ENCODE measurements at places on chromosomes 6 and 20. TPM values are rescaled to one million over a fixed set of nuclear protein-coding genes. Genes with fewer than 3 reads are reported as not detected.
A peak's percentile ranks its signal among the peaks of the same experiment; 100 is the strongest.

Gene NT5DC1
- 6.3 TPM for total RNA-seq

GRCh38 chr6:45587229-45588060, 209.7 kb upstream of the SUPT3H start:
- no peak for DNase-seq
- no peak overlapping the region for H3K27ac ChIP-seq
- H3K4me1 ChIP-seq: peaks cover 25% of the 10 kb centered on the region
- no peaks in the 10 kb centered on the region for H3K27me3 ChIP-seq

DNA sequence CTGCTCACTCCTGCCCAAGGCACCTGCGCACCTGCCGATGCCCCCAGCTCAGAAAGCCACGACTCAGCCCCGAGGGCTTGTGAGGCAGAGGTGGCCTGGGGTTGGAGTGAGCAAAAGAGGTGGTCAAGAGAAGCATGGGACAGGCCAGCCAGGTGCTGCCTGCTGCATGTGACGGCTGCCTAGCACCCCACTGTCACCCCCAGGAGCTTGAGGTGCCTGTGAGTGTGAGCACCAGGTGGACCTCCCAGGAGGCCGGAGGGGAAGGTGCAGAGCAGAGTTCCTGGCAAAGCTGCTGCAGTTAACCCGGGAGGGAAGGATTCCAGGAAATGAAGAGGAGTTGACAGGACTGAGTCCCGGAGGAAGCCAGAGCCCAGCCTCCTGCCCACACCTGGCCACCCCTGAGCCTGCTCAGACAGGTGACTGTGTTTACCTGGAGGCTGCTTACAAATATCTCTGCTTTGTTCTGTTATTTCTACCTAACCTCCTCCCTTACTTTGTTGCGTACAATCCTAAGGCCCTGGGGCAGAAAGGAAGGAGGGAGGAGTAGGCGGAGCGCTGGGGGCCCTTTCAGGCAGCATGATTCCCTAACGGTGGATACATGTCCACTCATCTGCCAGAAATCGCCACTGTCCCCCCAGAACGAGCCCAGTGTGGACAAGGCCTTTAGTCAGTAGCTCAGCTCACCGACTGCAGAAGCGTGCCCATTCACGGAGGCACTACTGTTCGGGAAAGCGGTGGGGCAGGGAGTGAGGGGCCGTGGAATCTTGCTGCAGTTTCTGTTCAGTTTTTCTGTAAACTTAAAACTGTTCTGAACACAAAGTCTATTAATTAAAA, 87.5 kb upstream of the MPC1 start:
- no peak for DNase-seq
- no peaks in the 10 kb centered on the region for H3K36me3 ChIP-seq
- H3K27ac ChIP-seq: no peak overlapping the region
- H3K27me3 ChIP-seq: no peaks in the 10 kb centered on the region
- no peaks in the 10 kb centered on the region for H3K4me1 ChIP-seq

Gene LTB
- 0.66 TPM for total RNA-seq

DNA sequence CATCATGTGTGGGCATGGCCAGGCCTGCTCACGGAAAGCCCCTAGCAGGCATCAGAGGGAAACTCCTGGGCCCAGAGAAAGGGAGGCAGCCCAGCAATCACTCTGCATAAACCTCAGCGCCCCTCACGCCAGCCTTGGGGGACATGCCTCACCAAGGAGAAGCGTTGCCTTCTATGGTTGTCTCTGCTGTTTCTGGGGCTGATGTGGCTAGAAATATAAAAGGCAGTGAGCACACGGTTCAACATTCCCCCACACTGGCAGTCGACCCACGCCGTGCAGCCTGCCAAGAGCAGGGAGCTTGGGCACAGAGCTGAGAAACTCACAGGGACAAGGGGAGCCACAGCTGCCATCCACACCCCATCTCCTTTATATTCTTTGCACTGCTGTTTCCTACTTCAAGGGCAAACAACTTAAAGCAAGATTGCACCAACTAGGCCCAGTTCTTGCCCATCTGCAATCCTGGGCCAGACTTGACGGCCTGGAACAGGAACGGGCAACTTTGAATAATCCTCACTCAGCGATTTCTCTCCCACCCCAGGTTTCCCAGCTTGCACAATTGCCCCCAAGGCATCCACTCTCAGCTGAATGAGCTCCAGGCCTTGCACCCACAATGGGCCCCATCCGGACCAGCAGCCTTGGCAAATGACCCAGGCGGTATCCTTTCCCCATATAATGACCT, 35.5 kb upstream of the FOXC1 start:
- DNase-seq: no peak
- peak overlapping the region; percentile 48 for H3K27ac ChIP-seq
- no peak overlapping the region for H3K4me3 ChIP-seq
- peaks cover 16% of the 10 kb centered on the region for H3K4me1 ChIP-seq

Gene SLPI
- total RNA-seq: 1,637 TPM

DNA sequence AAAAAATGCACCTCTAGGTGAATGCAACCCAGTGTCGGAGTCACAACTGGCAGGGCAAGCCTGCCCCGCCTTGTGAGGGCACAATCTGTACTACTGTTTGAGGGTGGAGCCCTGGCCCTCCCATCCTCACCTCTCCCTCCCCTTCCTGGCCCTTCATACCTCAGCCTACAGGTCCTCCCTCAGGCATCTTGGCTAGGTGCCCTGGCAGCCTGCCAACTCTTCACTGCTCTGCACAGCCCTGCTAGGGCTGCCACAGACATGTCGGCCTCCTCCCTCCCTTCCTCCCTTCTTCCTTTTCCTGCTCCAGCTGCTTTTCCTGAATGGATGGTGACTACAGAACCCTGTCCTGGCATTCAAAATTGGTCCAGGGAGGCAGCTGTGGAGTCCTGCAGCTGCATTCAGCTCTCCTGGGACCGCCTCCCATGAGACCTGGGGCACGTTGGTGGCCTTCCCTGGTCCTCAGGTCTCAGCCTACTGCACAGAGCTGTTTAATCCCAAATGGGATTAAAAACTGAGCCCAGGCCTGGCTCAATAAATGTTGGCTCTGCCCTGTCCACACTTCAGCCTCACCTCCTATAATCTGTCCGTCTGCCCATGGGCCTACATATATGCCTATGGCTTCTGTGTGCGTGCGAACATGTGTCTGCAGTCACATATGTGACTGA, 52.7 kb downstream of the CDH22 start:
- no peak overlapping the region for H3K27ac ChIP-seq
- H3K4me3 ChIP-seq: no peak overlapping the region
- H3K36me3 ChIP-seq: no peaks in the 10 kb centered on the region

DNA sequence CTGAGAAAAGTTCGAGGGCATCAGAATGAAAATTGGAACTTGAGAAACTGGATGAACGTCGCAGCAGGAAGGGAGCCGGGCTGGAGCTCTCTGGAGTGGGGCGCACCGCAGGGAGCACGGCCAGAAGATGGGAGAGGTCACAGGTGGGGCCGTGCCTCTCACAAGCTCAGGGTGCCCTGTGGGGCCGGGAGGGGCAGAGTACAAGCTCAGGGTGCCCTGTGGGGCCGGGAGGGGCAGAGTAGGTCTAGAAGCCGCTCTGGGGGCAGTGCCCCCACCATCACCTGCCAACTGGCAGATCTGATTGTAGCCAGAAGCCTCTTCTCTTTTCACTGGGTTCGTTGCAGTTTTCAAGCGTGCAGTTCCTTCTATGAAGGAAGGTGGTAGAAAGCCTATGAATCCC, 61.1 kb upstream of the SNX9 start:
- H3K4me1 ChIP-seq: peaks cover 69% of the 10 kb centered on the region
- DNase-seq: no peak
- H3K27me3 ChIP-seq: no peaks in the 10 kb centered on the region
- no peak overlapping the region for H3K4me3 ChIP-seq
- H3K36me3 ChIP-seq: no peaks in the 10 kb centered on the region

Gene PACRG
- not detected for total RNA-seq

GRCh38 chr20:55173601-55174000, 698.2 kb downstream of the DOK5 start:
- no peak for DNase-seq
- H3K27me3 ChIP-seq: no peaks in the 10 kb centered on the region
- H3K4me3 ChIP-seq: no peak overlapping the region

DNA sequence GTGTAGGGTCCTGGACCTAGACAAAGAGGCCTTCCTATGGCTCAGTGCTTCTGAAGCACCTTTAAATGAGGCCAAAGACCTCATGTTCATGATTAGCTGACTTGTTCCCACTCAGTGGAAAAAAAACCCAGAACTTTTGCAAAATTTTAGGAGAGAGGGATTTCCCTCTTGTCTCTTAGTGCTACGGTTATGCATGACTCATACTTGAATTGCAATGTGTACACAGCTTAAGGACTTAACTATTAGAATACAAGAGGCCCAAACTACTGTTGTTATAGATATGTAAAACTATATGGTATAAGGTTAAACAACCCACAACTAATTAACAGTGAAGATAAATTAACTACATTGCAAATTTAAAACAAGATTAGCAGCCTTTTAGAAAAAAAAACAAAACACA, 32.3 kb upstream of the HLA-A start:
- no peak overlapping the region for H3K27ac ChIP-seq
- H3K36me3 ChIP-seq: no peaks in the 10 kb centered on the region
- H3K4me1 ChIP-seq: peaks cover 3% of the 10 kb centered on the region
- H3K27me3 ChIP-seq: no peaks in the 10 kb centered on the region

- DNase-seq: no peak
- H3K27ac ChIP-seq: no peak overlapping the region
- no peaks in the 10 kb centered on the region for H3K36me3 ChIP-seq
- H3K4me3 ChIP-seq: no peak overlapping the region
Measured at GRCh38 chr6:150579611-150580010, 20.1 kb upstream of the PLEKHG1 start.

GRCh38 chr6:157688275-157688959, 134.6 kb upstream of the SNX9 start:
- no peaks in the 10 kb centered on the region for H3K36me3 ChIP-seq
- no peak overlapping the region for H3K4me3 ChIP-seq
- DNase-seq: no peak
- H3K4me1 ChIP-seq: no peaks in the 10 kb centered on the region

DNA sequence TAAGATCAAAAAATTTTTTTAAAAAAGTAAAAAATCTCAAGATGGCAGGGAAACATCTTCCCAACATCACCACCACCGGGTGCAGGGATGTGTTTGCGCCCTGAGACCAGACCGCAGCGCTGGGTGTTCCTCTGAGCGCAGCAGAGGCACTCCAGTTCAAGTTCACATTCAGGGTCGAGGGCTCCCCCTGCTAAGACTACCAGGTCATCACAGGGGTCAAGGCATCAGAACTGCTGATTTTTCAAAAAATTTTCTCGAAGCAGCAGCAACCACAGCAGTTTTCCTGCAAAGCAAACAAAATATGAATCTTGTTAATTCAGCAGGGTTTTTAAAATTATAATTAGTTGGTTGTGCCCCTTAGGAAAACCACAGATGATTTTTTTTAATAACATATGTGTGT, 83.1 kb downstream of the MYLK4 start:
- no peaks in the 10 kb centered on the region for H3K27me3 ChIP-seq
- no peak overlapping the region for H3K27ac ChIP-seq
- H3K36me3 ChIP-seq: no peaks in the 10 kb centered on the region
- H3K4me1 ChIP-seq: no peaks in the 10 kb centered on the region

Gene CAPN11
- total RNA-seq: not detected

Gene MAP3K5
- 9.2 TPM for total RNA-seq

Gene CALHM5
- total RNA-seq: 0.13 TPM

Gene HAO1
- total RNA-seq: not detected

Gene TRIM31
- total RNA-seq: not detected

Gene ZSCAN9
- total RNA-seq: 3.5 TPM

DNA sequence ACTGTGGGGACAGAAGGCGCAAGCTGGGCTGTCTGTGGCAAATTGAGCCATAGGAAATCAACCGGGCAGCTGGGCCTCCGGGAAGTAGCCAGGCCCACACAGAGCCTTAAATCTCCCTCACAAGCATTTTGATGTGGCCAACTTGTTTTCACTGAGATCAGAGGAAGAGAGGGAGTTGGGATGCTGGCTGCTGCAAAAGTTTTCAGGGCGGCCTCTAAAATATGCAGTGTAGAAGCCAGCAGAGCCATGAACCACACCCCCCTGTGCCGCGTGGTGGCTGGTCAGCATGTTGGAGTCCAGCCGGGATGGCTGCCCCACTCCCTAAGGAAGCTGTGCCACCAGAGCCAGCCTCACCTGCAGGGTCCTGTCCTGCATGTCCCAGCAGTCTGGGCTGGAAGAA, 167.4 kb downstream of the CDC5L start:
- peaks cover 19% of the 10 kb centered on the region for H3K4me1 ChIP-seq
- peaks cover 6% of the 10 kb centered on the region for H3K27me3 ChIP-seq
- no peak overlapping the region for H3K27ac ChIP-seq
- H3K4me3 ChIP-seq: no peak overlapping the region
- no peak for DNase-seq

DNA sequence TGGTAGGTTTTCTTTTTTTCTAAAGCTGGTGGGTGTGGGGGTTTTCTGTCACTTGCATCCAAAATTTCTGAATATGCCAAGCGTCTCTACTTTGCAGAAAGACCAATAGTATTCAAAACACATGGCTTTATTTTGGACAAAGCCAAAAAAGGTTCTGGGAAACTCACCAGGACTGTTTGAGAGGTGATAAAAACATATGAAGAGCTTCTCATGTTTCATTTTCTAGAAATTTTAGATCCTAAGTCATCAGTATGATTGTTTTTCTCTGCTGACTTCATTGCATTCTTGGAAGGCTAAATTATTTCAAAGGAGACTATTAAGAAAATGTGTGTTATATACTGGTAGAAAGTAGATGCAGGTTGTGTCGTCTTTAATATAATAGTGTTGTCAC, 51.3 kb downstream of the GCLC start:
- no peak overlapping the region for H3K27ac ChIP-seq
- DNase-seq: no peak
- no peaks in the 10 kb centered on the region for H3K27me3 ChIP-seq
- H3K4me1 ChIP-seq: no peaks in the 10 kb centered on the region

Gene RAB32
- total RNA-seq: 6.8 TPM

DNA sequence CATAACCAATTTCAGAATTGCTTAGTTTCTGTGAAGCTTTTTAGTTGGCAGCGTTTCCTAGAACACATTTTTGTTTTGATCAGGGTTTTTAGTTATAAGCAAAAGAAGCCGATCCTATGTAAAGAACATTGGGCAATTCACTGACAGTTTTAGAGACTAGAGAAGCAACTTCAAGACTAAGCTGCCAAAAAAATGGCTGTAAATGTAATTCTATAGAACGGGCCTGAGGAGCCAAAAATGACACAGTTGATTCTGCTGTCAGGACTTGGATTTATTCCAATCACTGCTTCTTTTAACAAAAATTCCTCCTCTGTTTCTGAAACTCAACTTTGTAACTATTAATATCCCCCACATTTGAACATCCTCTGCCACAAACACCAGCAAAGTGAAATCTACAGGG, 236.0 kb upstream of the EYS start:
- H3K27me3 ChIP-seq: no peaks in the 10 kb centered on the region
- H3K4me1 ChIP-seq: no peaks in the 10 kb centered on the region
- no peak for DNase-seq

- DNase-seq: no peak
- H3K27me3 ChIP-seq: peaks cover 29% of the 10 kb centered on the region
- no peaks in the 10 kb centered on the region for H3K36me3 ChIP-seq
- peaks cover 33% of the 10 kb centered on the region for H3K4me1 ChIP-seq
- H3K4me3 ChIP-seq: no peak overlapping the region
- no peak overlapping the region for H3K27ac ChIP-seq
Measured at GRCh38 chr20:48766205-48766604, 61.6 kb downstream of the PREX1 start.

Gene TNXB
- total RNA-seq: 102 TPM

Gene WFDC2
- total RNA-seq: 0.99 TPM

Gene CALHM4
- total RNA-seq: not detected

Measured in esophagus squamous epithelium (tissue), 5 donors.